ENCODE measurements at places on chromosomes 1 and 21.
A peak's percentile ranks its signal among the peaks of the same experiment; 100 is the strongest.

DNA sequence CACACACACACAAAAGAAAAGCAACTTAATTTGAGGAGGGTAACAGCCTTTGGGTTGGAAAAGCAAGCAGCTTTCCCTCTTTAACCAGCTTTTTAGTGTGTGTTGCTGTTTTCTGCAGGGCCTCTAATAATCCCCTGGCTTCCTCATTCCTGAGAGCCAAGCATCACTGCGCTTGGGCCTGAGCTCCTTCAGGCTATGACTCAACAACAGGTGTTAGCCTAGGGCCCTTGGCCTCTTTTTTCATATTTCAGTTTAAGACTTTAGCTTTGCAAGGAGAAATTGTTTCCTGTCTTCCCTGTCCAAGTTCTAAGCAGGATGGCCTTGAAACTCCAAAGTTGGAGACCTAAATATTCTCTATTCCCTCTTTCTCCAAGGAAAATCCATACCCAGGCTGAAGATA, 26.2 kb upstream of the SNX27 start:
- no peak for DNase-seq

- no peak for DNase-seq
Observed at GRCh38 chr1:11725616-11726015, 10.3 kb upstream of the AGTRAP start.

- no peak for DNase-seq
Observed at GRCh38 chr1:160949881-160950280, 4.7 kb downstream of the ITLN2 start.

- no peak for DNase-seq
Observed at GRCh38 chr1:37478451-37478881, 4.1 kb downstream of the ZC3H12A start.

DNA sequence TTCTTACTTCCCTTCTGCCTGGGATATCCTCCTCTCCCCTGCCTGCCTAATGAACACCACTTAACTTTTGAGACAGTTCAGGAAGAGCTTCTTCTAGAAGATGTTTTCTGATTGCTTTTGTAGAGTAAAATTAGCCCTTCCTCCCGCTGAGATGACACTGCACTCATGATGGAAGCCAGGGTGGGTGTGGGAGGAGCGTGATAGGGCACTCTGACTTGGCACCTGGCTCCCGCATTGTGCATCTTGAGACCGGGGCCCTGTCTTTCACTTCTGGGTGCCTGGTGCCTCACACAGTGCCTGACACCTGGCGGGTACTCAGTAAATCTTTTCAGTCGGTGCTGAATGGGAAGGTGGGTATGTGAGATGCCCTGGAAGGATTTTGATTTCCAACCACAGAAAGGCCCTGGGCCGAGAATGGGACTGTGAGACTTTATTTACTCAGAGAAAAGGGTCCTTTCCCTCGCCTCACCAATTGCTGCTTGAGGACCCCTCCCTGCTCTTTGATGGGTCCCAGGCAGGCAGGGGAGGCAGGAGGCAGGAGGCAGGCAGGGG, 6.8 kb downstream of the THEM5 start:
- no peak for DNase-seq

- no peak for DNase-seq
Observed at GRCh38 chr1:180353945-180354344, 123.9 kb downstream of the LHX4 start.

GRCh38 chr1:2585318-2586092, 1.1 kb upstream of the PRXL2B start:
- DNase-seq = no peak

DNA sequence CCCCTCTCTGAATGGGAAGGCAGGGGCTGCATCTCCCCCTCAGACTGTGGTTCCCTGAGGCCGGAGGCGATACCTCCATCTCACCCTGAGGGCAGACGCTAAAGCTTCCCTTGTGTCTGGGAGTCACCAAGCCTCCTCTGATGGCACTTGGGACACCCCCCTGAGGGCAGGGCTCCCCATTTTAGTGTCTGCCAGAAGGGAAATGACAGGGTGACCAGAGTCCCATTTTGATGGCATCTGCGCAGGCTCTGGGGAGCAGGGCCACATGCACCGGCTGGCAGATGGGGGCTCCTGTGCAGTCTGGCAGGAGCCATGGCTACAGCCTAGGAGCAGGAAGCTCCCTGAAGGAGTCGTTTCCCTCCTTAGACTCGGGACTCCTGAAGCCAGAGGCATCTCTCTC, 1.7 kb downstream of the S100A2 start:
- DNase-seq = no peak

- DNase-seq = peak; percentile 12
Observed at GRCh38 chr1:83999316-83999819, 436 bp upstream of the TTLL7 start.

- no peak for DNase-seq
Observed at GRCh38 chr1:92754719-92755050, 30.2 kb downstream of the EVI5 start.

DNA sequence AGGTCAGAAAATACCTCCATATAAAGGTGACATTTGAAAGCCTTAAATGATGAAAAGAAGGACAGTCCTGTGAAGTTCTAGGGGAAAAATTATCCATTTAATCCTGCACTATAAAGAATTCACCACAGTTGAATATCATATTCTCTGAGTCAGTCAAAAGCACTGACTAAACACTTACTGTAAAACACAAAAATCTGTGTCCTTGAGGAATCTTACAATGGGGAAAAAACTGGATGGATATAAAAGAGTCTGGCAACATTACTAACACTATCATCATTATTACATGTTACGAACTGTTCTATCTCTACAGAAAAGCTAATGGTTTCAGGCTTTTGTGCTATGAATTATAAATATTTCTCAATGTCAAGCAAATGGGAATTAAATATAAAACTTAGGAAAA, 42.4 kb upstream of the HP1BP3 start:
- no peak for DNase-seq

DNA sequence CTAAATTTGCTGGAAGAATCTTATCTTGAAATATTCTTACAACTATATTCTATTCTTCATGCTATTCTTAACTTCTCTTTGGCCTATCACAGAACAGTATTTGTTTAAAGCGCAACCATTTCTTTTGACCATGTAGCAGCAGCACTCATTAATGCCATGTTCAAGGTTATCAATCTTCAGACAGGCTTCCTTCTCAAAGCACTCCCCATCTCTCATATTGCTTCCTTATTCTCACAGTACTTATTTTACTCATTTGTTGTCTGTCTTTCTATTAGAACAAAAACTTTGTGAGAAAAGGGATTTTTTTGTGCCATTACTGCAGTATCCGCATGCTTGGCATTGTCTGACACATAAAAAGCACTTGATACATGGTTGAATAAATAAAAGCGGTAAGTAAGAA, 89.7 kb downstream of the ATP1B1 start:
- DNase-seq = no peak

DNA sequence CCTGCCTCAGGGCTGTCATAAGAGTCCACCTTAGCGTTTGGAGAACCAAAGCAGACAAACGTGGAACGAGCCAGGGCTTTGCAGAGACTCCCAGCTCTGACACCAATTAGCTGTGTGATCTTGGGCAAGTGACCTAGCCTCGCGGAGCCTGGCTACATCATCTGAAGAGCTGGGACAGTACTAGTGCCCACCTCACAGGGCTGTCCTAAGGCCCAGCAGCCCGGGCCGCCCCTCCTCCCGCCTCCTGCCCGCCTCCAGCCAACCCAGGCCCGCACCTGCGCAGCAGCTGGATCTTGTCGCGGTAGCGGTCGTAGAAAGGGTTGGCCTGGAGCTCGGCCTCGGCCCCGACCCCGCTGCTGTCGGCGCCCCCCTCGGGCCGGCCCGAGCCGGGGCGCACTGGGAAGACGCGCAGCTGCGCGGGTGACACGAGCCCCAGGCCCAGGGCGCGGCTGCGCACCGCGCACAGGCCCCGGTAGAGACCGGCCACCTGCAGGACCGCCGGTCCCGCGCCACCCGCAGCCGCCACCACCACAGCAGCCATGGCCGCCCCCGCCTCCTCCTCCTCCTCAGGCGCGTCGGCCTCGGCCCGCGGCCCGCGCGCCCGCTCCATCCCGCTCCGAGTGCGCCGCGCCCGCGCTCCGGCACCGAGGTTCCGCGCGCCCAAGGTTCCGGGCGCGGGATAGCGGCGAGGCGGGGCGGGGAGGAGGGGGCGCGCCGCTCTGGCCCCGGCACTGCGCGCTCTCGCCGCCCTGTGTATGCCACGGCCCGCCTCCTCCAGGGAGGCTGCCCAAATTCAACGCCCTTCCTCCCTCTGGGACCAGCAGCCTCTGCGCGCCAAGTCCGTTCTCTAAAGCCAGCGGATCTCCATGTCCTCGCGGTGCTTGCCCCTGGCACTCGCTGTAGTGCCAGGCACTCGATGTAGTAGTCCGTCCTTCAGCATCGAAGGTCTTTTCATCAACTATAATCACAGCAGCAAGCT, at the start of gene ATPAF1:
Gene ATPAF1, minus strand, starts transcription at position 583 of the 979 bp plus-strand sequence. Its CDS starts 42 bp downstream, at position 541.
- no peak for DNase-seq

DNA sequence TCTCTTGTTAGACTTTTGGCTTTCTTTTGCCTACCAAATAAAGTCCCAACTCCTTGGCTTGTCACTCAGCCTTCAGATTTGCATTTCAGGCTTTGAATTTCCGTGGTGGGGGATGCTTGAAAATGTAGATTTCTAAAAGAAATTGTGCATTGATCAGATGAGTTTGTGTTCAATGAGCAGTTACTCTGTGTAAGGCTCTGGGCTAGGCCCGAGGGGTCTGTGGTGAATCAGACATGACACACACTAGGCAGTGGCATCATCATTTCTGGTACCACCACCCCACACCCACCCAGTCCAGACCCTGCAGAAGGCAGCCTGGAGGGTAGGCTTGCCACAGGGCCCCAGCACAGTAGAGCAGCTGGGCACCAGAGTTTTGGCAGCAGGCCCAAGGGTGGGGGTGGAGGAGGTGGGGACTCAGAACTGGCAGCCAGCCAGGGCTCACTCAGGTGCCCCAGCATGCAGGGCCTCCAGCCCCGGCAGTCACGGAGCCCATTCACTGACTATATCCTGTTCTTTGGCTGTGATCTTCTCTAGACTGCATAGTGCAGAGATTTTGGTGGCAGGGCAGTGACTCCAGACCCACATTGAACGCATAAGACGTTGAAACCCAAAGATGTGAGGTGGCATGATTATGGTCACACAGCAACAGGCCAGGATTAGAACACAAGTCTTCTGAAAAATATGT, 97.2 kb upstream of the ARTN start:
- no peak for DNase-seq

DNA sequence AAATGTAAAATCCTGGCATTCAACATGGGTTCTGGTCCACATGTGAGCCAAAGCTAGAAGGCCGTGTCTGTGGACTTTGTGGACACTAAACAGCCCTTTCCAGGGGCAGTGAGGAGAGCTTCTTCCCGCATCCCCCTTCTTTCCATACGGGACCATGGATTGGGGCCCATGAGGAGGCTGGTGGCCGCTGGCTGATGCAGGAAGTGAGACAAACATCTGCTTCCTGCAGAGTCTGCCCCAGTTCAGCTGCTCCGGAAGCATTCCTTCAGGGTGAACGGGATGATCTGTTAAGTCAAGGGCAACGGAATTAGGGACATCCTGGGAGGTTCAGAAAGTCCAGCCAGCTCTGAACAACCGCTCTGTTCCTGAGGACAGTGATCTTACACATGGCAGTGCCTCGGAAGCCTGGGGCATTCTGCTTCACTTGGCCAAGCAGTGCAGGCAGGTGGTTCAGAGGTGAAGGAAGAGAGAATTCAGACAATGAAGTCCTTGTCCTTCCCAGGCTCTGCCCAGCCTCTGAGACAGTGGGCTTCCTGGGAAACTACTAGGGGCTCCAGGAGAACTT, 1.5 kb downstream of the CA6 start:
- no peak for DNase-seq

- no peak for DNase-seq
Observed at GRCh38 chr1:202276081-202276715, 65.5 kb downstream of the UBE2T start.

GRCh38 chr1:183881387-183882131, 76.6 kb downstream of the RGL1 start:
- DNase-seq = peak; percentile 90

- DNase-seq = no peak
Observed at GRCh38 chr1:2966449-2967328, 54.6 kb upstream of the ACTRT2 start.

DNA sequence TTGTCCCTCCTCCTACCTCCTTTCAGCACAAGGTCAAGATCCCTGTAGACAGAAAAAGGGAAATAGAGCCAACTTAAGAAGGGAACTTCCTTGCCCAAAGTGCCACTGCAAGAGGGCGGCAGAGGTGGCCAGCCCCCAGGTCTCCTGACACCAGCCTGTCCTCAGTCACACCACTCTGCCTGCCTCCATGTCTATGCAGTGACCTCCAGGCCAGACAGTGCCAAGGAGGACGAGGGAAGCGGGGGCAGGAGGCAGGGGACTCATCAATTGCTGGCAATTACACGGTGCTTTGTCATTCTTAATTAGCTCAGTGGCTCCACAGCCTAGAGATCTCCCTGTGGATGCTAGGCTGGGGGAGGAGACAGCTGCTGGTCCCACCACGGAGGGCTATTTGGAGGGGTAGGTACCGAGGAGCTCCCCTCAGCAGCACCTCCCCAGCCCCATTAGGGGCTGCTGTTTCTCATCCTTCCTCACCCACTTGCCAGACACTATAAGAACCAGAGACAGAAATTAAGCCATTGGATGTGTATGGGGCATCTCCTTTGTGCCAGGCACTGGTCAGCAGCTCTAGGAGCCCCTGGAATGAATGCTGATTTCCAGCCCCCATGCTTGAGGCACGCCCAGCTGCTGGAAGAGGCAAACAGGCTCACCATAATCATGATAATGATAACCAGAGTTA, 6.1 kb upstream of the LDLRAP1 start:
- no peak for DNase-seq

DNA sequence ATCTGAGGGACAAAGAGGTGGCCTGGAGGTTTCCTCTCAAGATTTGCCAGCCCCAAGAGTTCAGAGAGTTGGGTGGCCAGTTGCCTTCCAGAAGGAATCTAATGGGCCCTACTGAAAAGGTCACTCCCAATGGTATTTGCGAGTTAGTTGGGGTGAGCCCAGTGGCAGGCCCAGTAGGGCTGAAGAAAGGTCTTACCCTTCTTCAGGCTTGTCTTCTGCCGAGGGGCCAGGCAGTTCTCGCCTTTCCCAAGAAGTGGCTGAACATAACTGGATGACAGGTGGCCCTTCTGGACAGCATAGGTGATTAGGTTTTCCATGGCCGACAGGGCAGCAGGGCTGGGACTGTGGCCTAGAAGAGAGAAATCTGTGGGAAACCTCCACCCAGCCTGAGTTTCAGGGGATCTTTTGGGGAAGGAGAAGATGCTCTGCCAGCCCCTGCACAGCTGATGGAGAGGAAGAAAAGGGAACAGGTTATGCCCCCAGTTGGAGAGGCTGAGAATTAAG, 7.2 kb downstream of the PGLYRP4 start:
- no peak for DNase-seq

DNA sequence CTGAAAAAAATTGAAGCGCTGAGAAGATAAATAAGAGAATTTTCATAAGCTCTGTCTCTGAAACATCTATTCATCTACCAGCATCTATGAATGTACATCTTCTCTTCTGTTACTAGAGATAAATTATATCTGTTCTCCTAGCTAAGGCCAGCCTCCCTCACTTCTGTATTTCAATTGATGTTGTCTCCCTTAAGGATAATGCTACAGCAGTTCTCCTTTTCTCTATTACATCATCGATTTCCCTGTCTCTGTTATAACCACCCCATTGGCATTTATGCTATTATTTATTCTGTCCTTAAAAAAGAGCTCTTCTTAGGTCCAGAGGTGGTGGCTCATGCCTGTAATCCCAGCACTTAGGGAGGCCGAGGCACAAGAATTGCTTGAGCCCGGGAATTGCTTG, 42.9 kb upstream of the TMCO2 start:
- no peak for DNase-seq

GRCh38 chr1:187276677-187277076, 447.9 kb downstream of the PLA2G4A start:
- DNase-seq = no peak

GRCh38 chr1:73472810-73473209, 725.2 kb downstream of the LRRIQ3 start:
- DNase-seq = no peak

- no peak for DNase-seq
Observed at GRCh38 chr1:43605766-43606165, 44.2 kb upstream of the KDM4A start.
